ENCODE measurements at places on chromosomes 16 and 17.
A peak's percentile ranks its signal among the peaks of the same experiment; 100 is the strongest.

GRCh38 chr17:9934331-9934730 lies 29.3 kb upstream of the RCVRN start:
- DNase-seq = no peak

- DNase-seq = no peak
These were observed 10.1 kb downstream of the WFIKKN2 start for GRCh38 chr17:50845240-50846147.

DNA sequence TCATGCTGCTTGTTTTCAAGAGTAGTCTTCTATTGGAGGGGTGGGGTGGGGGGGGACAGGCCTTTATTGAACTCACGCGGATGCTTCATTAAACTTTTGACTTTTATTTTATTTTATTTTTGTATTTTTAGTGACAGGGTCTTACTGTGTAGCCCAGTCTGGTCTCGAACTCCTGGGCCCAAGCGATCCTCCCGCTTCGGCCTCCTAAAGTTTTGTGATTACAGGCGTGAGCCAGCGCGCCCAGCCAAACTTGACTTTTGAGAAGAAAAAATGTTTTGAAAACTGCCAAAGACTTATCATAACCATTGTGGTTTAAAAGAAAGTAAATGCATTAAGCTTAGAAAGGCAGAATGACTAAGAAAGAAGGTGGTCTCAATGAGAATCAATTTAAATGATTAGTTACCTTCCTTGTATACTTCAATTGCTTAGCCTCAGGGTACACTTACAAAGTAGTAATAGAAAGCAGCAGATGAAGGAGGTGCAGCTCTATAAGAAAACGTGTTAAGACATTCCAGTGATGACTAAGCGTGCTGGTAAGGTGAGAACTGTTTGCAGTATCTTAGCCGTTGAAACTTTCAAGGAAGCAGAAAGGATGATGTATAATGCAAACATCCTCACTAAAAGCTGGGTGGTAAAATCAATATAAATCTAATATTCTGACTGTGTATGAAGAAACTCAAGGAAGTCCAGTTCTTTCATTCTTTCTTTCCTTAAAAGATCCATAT lies 1.2 kb downstream of the AP2B1 start:
- DNase-seq = no peak

DNA sequence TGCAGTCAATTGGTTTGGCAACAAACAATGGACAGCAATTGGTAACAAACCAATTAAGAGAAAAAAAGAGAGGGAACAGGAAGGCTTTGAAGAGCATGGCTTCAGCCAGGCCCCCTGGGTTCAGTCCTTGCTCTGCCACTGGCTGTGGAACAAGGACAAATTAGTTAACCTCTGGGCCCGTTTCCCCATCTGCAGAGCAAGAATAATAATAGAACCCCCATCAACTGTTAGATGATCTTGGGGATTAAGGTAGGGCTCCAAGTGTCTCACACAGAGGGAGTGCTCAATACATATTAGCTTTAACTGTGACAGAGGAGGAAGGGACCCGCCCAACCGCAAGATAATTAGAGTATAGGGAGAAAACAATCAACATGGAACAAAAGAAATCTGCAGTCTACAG lies 55.2 kb downstream of the PECAM1 start:
- DNase-seq = no peak

- DNase-seq = no peak
These were observed 1034.5 kb upstream of the EEF2KMT start for GRCh38 chr16:6132121-6132520.

DNA sequence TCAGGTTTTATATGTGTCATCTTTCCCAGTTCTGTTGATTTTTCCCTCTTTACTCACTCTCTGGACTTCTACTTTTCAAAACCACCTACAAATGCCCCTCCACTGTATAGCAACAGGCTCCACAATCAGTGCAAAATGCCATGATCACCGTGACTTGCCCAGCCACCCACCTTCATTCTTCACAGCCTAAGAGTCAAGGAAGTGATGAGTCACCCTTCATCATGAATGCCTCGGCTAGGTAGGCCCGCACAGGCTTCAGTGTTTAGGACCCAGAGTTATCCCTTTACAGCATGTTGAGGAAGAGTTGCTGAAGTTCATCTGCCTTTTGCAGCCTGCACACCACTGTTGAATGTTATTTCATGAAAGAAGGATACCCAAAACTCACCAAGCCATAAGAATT lies 158.6 kb downstream of the PMP22 start:
- no peak for DNase-seq

DNA sequence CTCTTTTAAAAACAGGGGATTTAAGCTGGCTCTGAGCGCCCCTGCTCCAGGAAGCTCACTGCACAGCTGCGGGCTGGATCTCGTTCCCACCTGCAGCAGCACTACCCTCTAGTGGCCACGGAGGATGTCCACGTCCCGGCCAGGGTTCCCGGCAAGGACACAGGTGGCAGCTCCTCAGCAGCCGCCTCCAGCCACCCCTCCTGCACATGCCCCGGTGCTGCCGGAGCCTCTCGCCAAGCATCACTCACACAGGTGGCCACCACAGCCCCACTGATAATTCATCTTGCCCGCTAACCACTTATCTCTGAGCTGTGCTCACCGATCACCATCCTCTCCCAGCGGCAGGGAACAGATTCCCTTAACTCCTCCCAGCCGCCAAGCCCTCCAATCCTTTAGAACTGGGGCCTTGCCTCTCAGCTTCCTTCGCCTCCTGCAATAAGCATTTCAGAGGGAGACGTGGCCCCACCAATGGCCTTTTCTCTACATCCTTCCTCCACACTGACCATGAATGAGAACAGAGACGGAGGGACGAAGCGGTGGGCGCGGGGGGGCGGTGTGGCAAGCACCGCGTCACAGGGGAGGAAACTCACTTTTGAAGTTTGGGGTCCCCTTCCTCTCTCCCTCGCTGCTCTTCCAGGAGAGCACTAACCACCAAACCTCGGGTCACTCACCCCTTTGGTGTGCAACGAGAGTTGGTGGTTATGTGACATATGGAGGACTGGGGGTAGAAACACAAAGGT lies 222.1 kb downstream of the RBFOX3 start:
- no peak for DNase-seq

DNA sequence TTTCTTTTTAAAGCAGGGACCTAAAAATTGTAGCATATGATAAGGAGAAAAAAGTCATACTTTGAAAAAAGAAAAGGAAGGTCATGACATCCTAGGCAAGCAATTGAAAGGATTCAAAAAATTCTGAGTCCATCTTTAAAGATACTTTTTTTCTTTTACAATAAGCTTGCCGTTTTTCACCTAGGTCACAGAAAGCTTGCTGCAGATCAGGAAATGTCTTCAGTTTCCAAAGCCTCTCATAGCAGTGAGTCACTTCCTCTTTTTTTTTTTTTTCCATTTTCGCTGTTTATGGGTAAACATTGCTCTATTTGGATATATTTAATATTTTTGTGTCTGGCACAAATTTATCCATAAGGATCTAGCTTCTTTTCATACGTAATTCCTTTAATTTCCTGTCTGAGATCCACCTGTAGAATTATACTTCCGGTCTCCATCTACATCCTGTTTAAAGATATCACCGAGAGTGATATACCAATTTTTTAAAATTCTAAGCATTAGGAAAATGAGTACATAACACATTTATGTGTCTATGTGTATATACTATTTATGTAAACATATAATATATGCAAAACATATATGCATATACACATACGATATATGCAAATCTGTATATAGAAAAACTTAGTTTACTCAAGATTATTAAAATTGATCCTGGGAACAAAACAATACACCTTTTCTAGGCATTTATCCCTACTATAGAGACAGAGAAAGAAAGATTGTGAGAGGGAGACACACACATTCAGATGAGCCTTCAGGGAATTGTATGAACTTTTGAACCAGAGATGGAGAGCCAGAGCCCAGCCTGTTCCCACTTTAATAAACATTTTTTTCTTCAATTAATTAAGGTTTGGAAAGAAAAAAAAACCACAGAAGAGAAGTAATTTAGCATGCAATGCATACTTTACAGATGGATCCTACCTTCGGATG lies 134.4 kb downstream of the SKAP1 start:
- DNase-seq = no peak

DNA sequence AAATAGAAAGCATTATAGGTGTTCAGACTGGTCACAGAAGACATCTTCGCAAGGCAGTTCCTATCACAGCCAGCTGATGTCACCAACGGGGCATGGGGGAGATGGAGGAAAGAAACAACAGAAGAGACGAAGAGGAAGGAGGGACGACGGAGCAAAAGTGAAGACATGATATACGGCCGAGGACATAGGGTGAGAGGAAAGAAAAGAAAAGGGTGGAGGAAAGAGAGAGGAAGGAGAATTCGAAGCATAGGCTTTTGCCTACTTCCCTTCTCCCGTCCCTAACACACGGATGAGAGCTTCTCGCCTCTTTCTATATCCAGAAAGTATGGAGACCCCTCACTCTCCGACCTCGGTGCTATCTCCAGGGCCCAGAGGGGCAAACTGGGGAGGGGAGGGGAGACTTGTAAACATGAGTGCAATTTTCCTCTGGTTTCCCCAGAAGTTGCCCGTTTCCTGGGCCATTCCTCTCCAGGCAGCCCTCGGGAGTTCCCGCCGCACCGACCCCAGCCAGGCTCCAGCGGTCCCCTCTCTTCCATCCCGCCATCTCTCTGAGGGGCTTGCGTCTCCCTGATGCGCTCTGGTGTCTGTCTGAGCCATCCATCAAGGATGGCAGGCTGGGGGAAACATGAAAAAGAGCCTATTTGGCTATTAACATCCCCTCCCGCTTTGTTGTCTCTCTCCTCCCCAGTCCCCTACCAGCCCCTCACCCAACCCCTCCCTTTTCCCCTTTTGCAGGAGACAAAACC lies 26.0 kb downstream of the COPZ2 start:
- no peak for DNase-seq

DNA sequence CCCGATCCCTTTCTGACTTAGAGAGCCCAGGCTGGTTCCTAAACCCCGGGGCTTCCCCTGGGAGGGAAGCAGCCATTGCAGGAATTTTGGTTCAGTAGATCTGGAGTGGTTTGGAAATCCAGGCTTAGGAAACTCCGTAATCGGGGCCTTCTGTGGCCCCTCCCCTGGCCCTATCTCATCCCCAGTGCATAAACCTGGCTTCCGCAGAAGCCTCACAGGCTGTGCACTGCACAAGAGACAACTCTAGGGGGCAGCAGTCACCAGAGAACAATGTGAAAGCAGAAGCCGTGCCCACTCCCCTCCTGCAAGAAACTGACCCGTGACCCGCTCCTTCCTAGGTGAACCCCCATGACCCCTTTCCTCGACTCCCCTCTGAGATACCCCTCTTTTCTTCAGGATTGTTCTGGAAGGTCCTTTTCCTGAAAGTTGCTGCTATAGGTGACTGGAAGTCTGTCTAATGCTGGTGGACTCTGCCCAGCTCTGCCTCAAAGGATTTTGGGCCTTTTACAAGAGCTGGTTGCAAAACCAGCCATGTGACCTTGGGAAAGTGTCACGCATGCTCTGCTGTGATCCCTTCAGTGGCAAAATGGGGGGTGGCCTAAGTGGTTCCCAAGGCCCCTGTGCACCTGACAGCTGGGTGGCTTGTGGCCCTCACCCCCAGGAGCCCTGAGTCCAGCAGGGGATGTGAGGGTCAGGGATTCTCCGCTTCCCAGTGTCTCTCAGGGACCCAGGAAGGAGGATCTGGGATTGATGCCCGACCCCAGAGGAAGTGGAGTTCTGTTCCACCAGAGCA lies 14.4 kb downstream of the GUCY2D start:
- DNase-seq = peak; percentile 18

DNA sequence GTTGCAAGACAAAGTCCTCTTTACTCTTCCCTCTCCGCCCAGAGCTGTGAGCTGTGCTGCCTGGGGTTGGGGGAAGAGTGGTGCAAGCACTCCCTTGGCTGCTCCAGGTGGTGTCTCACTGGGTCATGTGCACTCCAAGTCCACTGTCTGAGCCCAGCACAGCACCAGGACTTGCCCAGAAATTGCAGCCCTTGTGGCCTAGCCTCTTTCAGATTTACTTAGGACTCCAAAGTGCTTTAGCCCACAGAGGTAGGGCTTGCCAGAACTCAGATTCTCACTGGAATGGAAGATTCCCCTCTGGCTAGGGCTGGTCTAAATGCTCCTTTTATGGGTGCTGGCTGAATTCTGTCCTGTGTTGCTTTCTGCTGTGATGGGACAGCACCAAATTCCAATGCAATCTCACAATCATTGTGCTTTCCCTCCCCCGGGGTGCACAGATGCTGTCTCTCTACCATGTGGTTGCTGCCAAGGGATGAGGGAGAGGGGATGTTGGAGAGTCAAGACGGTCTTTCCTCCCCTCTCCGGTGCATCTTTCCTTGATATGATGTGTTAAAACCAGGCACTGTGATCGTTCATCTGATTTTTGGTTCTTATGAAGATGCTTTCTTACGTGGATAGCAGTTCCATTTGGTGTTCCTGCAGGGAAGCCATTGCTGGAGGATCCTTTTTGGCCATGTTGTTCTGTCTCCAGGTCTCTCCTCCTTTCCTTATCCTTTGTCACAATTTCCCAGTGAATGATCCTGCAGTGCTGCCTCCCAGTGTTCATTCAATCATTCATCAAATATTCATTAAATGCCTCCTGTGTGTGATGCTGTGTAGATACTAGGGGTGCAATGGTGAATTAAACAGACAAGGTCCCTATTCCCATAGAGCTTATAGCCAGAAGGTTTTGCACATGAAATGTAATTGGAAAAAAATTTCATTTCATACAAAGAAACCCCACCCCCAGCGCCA lies 216.3 kb downstream of the SPECC1 start:
- no peak for DNase-seq

GRCh38 chr16:73025856-73026210 lies 22.1 kb downstream of the ZFHX3 start:
- DNase-seq = no peak

DNA sequence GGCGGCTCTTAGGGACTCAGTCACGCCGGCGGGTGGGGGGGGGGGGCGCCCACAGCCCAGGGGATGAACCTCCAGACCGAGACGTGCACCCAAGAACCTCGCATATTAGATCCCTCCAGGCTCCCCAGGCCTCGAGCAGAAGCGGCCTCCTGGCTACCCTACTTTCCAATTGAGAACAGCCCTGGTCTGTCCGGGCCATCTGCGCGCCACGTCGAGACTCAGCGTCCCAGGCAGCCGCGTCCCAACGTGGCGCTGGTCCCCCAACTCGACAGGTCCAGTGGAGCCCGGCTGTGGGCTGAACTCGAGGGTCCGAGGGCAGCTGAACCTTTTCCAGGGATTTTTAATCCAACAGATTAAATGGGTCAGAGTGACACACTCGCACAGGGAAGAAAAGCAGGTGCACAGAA lies 2.3 kb upstream of the IRX3 start:
- DNase-seq = no peak

DNA sequence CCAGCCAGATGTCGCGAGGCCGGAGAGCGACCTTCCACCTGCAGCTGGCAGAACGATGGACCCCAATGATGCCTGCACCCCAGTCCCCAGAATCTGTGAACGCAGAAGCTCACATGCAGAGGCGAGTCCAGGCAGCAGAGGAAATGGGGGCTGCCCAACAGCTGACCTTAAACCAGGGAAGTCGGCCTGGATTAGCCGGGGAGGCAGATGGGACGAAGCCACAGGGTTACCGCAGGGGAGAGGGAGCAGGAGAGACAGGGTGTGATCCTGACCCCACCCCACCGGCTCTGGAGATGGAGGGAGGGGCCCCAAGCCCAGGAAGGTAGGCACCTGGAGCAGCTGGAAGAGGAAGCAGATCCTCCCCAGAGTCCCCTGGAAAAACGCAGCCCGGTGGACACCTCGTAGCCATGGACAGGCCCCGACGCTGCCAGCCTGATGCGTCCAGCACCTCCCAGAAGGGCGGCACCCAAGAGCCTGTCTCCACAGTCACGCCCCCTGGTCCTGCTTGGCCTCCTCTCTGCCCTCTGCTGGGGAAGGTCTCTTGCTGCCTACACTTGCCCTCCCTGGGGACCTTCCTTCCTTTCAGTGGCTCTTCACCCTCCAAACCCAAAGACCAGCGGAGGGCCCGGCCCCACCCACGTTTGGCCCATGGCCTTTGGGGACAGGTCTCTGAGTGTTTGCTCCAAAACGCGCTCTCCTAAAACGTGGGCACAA lies 37.3 kb downstream of the PIEZO1 start:
- no peak for DNase-seq

- DNase-seq = no peak
These were observed 661 bp downstream of the GIT1 start for GRCh38 chr17:29588562-29589411.
